ENCODE measurements at places on chromosomes 2 and 18.

DNA sequence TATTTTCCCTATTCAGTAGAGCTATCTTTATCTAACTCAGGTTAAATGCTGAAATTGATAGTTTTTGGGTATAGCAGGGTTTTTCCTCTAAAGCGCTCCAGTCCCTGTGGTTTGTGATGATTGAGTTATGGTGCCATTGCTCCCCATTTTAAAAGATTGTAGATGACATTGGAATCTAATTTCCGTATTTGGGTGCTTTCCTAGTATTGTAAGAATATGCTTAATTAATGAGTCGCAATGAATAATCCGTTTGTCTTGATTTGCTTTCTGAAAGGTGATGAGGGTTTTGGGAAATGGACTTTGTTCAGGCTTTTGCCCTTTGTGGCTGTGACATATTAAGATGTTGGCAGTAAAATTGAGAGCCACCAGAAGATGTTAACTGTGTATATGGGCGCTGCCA lies 3.9 kb downstream of the RPS7 start:
- DNase-seq = no peak

GRCh38 chr2:218074031-218074430 lies 5.0 kb downstream of the RUFY4 start:
- no peak for DNase-seq

- DNase-seq = no peak
Observed at GRCh38 chr2:26175466-26176278, 2.8 kb downstream of the GAREM2 start.

DNA sequence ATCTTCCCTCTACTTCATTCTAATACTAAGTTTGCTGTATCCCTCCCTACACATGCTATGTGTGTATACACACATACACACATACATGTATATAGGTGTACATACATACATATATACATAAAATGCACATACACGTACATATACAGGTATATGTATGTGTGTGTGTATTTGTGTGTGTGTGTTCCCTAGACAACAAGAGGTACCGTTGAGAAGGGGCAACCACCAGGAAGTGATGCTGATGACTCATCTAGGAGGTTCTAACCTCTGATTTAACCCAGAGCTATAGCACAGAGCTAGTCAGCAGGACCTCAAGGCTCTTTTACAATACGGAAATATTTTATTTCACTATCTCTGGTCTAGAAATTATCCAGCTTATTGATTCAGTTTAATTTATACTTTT lies 139.2 kb downstream of the LAMA3 start:
- DNase-seq = peak; percentile 47

DNA sequence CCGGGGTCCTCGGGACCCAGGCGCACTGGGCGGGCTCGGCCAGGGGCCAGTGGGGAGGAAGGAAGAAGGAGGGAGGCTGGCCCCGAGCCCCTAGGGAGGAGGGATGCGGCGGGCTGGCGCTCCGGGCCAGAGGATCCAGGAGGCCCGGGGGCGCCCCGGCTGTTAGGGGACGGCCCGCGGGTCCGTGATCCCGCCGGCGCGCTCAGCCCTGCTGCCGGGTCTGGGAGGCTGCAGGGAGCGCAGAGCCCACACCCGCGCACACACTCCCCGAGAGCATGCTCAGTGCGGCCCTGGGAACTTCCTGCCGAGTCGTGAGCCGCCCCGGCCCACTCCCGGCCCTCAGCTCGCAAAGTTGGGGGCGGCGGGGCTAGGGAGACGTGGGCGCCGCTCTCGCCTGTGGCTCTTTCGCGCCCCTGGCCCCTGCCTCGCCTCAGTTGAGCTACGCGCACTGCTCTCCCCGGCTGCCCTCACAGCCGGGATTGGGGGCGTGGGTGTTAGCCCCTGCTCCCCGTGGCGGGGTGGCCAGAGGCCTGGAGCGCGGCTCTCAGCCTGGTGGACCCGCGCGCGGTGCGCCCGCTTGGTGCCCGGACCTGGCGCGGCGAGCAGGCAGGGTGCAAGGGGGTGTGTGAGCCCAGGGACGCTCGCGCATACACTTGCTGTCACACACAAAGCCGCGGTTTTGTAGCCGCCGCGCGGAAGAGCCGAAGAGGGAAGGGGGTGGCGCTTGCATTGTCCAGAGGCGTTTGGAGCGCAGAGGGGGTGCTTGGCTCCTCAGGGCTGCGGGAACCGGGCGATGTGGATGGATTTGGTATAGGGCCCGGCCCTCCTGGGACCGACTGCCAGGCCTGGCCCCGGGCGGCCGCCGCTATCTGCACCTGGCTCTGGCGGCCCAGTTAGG lies 132.9 kb upstream of the MGAT5 start:
- DNase-seq = peak; percentile 75

DNA sequence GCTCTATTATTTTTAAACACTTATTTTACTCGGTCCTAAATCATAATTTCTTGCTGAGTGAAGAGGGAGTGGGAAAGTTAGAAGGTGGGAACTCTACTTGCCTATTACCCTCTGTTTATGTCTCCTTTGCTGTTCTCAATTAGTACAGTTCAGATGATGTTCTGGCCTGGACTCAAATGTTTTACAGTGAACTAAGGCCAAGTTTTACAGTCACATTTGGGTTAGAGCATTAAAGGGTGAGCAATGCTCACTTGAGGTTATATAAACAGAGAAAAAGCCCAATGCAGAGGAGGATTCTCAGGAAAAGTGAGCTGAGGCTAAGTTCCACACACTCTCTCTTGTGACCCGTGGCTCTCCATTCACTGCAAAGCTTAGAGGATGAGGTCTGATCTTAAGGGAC lies 52.4 kb downstream of the ITSN2 start:
- DNase-seq = no peak

GRCh38 chr2:146317959-146318358 lies 1526.9 kb upstream of the ACVR2A start:
- DNase-seq = no peak

DNA sequence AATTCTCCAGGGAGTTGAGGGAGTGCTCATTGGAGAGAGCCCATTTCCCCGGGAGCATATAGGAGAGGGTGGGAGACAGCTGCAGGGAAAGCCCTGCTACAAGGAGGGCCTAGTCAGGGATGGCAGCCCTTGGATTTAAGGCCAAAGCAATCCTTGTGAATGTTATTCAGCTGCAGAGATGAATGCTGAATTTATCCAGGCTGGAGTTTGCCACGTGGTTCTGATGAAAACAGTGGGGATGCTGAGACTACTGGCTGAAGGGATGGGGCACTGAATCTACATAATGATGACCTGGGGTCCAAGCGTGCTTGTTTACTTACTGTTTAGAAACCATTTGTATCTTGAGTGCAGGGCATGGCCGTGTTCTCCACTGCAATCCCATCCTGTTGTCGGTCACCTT lies 35.6 kb upstream of the RNF149 start:
- no peak for DNase-seq

DNA sequence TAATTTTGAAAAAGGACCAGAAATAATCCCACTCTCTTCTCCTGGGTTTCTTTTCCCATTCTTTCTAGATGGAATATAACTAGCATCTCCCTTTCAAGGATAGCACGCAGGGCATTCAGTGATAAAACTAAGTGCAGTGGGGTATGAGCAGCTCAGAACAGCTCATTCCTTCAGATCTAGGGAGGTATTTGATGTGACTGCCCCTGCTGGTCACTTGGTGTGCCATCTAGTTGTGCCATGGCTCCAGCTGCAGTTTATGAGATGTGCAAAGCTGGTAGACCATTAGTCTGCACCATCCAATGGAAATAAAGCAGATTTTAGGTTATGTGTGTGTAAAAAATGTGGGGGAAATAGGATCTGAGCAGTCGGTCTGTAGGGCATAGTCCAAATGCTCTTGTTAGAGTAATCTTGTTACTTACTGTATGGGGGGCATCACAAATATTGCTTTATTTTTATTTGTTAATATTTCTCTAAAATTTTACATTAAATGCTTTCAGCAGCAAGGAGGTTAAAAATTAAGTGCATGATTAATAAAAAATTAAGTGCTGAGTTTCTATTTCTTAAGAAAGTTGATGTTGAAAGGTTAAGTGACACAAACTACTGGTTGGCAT lies 38.9 kb downstream of the CTAGE1 start:
- no peak for DNase-seq

GRCh38 chr2:108220191-108220590 lies 19.6 kb upstream of the SULT1C3 start:
- no peak for DNase-seq

DNA sequence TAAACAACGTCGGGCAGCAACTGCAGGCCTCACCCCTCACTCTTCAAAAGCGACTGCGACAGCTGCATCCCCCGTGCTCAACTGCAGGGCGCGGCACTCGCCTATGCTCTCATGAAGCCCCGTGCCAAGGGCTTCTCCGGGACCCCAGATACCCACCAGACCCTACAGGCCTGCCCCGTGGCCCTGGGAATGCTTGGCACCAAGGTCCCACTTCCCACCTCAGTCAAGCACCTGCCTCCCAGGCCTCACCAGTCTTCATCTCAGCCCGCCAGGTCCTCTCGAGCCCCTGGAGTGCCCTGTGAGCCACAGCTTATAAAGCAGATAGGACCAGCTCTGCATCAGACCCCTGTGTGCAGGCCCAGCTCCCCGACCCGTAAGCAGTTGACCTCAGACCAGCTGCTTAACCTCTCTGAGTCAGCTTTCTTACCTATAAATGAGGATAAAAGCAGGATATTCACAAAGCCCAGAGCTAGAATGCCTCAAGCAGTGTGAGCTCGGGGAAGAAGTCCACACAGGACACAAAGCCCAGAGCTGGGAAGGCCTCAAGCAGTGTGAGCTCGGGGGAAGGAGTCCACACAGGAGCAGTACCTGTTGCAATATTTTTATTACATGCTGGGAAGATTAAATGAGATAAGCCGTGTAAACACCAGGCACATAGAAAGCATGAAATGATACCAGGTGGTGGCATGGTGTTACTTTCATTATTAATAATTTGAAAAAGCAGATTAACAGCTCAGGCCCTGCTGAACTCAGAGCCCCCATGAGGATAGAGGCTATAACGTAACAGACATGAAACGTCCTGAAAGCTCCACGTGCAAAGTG lies 96.9 kb downstream of the HDAC4 start:
- DNase-seq = peak; percentile 40

Data from B cell (primary cell).